NCI-H524 (cell line): ENCODE measurements at places on chromosomes 4 and X.

DNA sequence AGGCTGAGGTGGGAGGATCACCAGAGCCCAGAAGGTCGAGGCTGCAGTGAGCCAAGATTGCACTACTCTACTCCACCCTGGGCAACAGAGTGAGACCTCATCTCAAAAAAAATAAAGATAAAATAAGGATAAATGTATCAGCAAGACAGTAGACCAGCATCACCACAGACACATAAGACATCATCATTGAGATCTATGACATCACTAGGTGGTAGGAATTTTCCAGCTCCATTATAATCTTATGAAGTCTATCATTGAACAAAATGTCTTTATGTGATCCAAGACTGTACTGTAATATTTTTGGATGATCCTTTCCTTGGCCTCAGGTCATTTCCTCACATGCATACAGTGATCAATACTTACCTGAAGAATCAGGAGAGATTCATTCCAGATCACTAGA, 8.3 kb upstream of the FAM200B start:
- no peak for DNase-seq

GRCh38 chrX:132401935-132402334, 86.9 kb downstream of the MBNL3 start:
- no peak for DNase-seq

DNA sequence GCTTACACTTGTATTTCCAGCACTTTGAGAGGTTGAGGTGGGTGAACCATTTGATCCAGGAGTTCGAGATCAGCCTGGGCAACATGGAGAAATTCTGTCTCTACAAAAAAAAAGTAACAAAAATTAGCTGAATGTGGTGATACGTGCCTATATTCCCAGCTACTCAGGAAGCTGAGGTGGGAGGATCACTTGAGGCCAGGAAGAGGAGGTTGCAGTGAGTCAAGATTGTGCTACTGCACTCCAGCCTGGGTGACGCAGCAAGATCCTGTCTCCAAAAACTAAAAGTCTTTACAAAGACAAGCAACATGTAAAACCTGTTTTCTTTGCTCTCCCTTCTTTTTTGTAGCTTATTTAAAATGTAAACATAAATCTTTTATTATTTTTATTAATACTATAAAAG, 1156.1 kb downstream of the FAT4 start:
- no peak for DNase-seq

GRCh38 chr4:9999956-10000561, 21.2 kb downstream of the SLC2A9 start:
- DNase-seq: peak; percentile 58

- DNase-seq: no peak
These were observed 204.8 kb downstream of the FAT4 start for GRCh38 chr4:125519371-125520146.

- no peak for DNase-seq
These were observed 68.6 kb downstream of the BEND4 start for GRCh38 chr4:42083816-42084215.

- DNase-seq: peak; percentile 5
These were observed 74.4 kb upstream of the NAP1L2 start for GRCh38 chrX:73289039-73289438.

DNA sequence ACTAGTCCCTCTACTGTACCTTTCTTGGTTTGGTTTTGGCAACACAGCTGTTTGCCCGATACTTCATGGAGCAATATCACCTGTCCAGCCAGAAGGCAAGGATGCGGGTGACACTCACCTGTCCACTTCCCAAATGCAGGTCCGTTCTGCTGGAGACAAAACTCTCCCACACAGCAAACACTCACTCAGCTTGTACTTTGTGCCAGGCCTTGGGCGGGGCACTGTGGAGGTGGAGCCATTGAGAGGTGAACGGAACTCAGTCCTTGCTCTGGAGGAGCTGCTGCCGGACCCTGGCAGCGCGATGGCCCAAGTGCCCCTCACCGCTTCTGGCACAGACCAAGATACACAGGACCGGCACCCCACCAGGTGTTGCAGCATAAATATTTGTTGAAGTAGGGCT, 15.3 kb upstream of the HMGB3 start:
- DNase-seq: no peak

DNA sequence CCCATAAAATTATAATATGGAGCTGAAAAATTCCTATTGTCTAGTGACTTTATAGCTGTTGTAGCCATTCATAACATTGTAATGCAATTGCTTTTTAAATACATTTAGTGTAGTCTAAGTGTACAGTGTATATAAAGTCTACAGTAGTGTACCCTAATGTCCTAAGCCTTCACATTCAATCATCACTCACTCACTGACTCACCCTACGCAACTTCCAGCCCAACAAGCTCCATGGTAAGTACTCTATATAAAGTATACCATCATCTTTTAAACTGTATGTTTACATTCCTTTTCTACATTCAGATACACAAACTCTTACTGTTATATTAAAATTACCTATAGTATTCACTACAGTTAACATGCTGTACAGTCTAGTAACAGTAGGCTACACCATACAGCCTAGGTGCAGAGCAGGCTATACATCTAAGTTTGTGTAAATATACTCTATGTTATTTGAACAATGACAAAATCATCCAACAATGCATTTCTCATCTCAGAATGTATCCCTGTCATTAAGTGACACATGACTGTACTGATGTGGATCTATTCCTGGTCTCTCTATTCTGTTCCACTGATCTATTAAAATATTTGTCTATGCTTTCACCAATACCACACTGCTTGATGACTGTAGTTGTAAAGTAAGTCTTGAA, 33.7 kb downstream of the CLOCK start:
- no peak for DNase-seq

GRCh38 chrX:17559728-17560379, 177.4 kb upstream of the SCML1 start:
- no peak for DNase-seq

DNA sequence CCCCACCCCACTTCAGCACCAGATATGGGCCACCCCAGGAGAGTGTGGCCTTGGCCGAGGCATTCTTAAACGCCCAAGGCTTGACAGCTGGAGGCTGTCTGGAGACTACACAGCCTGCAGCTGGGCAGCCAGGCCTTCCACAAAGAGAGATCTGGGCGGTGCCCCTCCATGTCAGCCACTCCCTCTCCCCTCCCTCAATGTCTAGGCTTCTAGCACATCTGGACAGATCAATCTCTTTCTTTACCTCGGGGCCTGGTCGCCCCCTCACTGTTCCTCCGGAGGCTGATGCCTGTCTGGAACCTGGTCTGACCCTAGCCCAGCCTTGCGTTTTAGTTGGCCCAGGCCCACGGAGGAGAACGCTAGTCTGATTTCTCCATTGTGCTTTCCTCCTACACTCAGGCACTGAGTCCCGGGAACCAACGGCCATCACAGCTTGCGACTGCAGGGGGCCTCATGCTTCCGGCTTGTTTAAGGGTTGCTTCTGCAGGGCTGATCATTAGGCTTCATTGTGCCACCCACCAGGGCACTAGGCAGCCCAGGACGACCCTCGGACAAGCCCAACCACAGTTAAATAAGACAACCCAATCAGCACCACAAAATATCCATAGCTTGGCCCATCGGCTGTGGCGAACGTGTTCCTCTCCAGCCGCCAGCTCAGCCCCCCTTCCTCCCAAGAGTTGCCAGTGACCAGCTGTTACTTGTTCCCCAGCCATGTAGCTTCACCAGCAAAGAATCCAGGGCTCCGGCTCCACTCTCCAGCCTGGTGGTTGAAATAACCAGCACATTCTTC, 200.6 kb downstream of the BCOR start:
- peak; percentile 68 for DNase-seq

- DNase-seq: no peak
These were observed 73.2 kb downstream of the NFKB1 start for GRCh38 chr4:102574317-102574716.

DNA sequence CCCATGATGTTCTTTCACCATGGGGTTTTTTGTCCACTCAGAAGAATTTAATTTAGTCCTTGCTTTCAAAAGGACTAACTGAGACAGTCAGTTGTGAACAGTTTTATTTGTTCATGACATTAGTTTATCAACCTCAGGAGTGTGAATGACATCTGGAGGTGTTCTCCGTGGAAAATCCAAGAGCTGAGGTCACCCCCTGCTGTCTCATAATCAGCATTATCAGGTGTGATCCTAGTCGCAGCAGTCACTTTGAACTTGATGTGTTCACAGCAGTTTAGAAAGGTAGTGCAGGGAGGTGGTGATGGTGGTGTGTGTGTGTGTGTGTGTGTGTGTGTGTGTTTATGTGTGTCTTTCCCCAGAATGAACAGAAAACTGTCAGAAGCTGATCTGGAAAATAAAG, 1760.8 kb upstream of the PCDH10 start:
- no peak for DNase-seq

- no peak for DNase-seq
These were observed 250.0 kb downstream of the CFAP299 start for GRCh38 chr4:80585542-80585941.

DNA sequence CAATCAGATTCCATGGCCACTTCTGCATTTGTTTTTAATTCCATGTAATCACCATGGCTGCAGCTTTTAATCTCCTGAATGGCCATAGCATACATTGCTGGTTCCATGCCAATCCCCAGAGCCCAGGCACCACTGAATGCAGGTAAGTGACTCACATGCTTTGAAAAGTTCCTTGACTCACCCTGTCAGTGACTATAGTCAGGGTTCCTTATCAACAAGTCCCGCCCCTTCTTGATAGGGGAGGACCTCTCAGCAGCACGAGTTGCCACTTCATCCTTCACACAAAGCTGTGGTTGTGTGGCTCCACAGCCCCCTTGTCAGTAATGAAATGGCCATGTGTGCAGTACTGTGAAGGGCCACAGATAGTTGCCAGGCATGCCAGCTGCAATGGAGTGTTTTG, 516.6 kb downstream of the PPARGC1A start:
- peak; percentile 35 for DNase-seq

- DNase-seq: no peak
These were observed 112.8 kb upstream of the ATXN3L start for GRCh38 chrX:13432414-13433297.

GRCh38 chr4:115365185-115365584, 251.8 kb upstream of the NDST4 start:
- no peak for DNase-seq

DNA sequence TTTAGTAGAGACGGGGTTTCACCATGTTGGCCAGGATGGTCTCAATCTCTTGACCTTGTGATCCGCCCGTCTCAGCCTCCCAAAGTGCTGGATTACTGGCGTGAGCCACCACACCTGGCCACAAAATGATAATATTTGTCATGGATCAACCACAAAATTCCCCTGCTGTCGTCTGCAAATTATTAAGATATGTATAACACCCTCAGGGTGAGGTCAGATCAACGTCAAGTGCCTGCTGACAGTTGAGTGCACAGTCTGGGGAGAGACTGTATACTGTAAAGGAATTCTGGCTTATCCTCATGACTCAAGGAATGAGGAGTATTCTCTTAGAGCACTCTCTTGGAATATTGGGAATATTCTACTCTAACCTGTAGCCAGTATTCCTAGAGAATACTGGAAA, 11.2 kb downstream of the EPGN start:
- DNase-seq: no peak

DNA sequence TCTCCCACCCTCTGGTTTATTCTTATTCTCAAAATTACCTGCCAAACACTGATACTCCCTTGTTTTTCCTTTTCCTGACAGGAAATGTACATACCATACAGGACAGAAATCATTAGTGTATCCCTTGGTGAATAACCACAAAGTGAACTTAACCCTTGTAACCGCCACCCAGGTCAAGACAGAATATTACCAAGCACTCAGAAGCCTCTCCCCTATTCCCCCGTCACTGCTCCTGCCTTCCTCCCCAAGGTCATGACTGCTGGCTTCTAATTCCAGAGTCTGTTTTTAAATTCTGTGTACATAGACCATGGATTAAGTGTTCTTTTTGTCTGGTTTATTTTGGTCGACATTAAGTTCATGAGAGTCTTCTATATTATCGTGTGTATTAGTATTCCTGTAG, 37.7 kb downstream of the HTT start:
- no peak for DNase-seq

DNA sequence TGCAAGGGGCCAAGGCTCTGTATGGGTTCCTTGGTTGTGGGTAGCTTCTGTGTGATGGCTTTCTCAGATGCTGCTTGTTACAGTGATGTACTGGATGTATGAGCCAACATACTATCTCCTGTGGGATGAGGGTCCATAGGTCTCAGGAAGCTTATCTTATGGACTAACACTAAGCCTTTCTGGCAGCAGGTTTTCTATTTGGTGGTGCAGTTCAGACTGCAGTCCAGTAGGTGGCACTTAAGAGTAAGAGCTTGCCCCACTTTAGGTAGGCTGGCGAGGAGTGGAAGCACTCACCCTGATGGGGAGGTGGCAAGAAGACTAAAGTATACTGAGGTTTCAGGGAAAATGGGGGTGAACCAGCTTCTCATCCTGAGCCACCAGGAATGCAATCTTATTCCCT, 306.7 kb upstream of the MAOA start:
- peak; percentile 27 for DNase-seq

DNA sequence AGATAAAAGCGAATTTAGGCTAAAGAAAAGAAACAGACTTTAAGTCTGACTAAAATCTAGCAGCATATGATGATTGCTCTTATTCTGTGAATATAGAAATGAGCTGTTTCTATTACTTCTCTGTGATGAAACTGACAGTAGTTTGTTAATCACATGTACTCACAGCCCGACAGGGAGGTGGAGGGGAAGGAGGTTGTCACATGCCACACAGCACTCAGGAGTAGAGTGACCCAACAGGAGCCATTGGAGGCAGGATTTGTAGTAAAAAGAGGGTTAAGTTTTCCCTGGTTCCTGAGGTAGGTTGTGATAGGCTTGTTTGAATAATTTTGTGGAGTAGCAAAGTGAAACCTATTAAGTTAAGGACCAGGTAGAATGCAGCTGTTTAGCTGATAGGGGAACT, 495.9 kb downstream of the CENPC start:
- no peak for DNase-seq

DNA sequence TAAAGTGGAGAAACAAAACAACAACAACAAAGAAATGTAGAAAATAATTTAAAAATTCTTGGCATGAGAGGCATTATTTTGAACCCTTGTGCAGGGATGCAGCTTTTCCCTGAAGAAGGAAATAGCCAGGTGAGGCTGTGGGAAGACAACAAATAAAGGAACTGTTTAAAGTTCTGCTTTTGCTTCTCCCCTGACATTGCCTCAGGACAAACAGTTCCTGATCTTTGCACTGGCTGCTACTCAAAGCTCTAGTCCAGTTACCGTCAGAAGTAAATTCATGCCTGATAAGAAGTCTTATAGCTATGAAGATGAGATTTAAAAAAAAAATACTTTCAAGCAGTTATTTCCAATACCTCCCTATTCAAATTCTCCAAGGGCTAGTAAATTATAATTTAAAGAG, 233.8 kb downstream of the IL15 start:
- DNase-seq: no peak

DNA sequence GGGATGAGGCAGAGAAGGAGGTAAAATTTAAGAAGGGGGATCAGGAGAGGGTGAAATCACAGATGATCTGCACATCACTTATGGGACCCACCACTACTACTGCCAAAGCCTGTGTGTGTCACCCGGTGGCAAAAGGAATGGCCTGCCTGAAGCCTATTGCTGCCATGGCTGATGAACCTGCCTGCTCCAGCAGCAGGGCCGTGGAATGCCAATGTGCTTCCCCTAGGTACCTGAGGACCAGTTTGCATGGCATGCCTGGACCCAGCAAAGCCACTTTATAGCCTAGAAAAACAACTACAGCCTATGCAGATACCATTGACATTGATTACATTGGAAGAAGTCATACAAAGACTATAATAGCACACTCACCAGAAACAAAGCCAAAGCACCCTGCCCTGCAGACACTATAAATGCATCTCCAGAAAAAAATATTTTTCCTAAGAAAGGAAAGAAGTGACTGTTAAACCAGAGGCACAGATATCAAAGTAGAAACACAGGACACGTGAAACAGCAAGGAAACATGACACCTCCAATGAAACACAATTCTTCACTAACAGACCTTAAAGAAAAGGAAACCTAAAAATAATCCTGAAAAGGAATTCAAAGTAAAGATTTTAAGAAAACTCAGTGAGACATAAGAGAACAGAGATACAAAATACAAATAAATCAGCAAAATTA, 680.7 kb upstream of the GRID2 start:
- no peak for DNase-seq
